BE2C (cell line): ENCODE measurements at places on chromosomes 12 and 14.

GRCh38 chr14:22838631-22839041, 2.3 kb downstream of the MMP14 start:
- DNase-seq, result no peak

GRCh38 chr12:87200289-87200979, 828.8 kb downstream of the C12orf50 start:
- DNase-seq, result no peak

GRCh38 chr12:97324471-97324870, 138.1 kb upstream of the RMST start:
- no peak for DNase-seq

- no peak for DNase-seq
Measured at GRCh38 chr14:63713764-63714163, 14.1 kb downstream of the SGPP1 start.

- DNase-seq, result no peak
Measured at GRCh38 chr14:96727491-96727890, 69.7 kb upstream of the VRK1 start.

- DNase-seq, result no peak
Measured at GRCh38 chr12:75571204-75571603, 59.8 kb upstream of the KRR1 start.

DNA sequence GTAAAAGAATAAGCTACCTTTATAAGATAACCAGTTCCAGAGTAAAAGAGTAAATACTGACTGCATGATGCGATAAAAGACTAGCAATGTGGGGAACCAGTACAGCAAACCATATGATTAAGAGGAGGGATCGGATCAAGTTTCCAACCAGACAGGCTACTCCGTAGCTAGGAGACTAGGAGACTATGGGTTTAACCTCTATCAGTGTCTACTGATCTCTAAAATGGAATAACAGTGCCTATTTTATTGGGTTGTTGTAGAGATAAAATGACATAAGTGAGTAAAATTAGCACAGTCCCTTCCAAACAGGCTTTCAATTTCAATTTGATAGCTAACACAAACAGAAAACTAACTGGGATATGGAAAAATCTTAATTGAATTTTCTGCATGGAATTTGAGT, 76.0 kb downstream of the PAWR start:
- DNase-seq, result no peak

DNA sequence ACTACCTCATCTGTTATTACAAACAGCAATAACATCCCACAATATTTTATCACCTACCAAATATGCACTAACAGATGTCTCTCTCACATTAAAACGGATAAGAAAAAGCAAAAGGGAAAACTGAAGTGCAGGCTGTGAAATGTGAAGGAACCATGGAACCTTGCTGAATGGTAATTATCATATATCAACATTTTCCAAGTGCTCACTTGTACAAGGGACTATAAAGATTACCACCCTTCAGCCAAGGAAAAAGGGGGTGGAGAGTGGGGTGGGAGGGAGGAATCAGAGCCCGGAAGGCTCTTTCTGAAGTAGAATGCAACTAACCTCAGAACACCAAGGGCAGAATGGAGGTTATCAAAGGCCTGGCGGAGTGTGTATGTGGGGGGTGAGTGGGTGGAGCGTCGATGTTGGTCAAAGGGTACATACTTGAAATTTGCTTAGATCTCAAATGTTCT, 1.2 kb downstream of the SNX6 start:
- no peak for DNase-seq

DNA sequence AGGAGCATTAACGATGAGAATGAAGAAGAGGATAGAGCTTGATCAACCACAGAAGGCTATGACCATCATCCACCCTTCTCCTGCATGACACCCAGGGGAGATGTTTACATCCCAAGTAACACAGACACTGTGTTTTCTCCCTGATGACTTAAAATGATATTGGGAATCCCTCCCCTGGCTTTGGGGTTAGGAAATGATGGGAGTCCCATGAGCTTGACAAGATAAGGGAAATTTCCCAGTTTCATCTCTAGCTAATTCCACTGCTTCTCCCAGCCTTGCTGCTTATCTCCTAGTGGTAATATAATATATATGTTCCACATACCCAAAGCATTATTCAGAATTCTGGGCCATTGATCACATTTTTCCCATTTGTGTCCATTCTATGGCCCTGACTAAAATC, 4.0 kb upstream of the OR6S1 start:
- no peak for DNase-seq

DNA sequence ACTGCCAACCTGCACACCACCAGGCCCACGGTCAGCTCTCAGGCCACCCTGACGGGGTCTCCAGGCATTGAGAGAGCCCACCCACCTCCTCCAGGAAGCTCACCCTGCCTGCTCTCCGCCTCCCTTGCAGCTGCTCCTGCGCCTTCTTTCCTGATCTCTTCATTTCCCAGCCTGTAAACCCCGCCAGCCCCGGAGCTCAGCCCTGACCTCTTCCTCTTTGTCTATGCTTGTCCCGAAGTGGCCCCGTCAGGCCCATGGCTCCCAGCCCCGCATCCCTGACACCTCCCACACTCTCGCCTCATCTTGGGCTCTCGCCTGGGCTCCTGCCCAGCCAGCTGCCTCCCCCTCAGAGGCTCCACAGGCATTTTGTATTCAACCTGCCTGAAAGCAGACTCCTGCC, 139.3 kb downstream of the CALM1 start:
- no peak for DNase-seq

DNA sequence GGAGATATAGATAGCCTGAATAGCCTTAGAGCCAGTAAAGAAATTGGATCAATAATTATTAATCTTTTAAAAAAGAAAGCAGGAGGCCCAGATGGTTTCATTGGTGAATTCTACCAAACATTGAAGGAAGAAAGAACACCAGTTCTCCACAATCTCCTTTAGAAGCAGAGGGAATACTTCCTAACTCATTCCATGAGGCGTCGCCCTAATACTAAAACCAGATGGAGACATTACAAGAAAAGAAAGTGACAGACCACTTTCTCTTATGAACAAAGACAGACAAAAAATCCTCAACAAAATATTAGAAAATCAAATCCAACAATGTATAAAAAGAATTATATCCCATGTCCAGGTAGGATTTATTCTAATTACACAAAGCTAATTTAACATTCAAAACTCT, 362.6 kb downstream of the BCAT1 start:
- no peak for DNase-seq

GRCh38 chr12:66055837-66056319, 74.7 kb downstream of the LLPH start:
- no peak for DNase-seq

DNA sequence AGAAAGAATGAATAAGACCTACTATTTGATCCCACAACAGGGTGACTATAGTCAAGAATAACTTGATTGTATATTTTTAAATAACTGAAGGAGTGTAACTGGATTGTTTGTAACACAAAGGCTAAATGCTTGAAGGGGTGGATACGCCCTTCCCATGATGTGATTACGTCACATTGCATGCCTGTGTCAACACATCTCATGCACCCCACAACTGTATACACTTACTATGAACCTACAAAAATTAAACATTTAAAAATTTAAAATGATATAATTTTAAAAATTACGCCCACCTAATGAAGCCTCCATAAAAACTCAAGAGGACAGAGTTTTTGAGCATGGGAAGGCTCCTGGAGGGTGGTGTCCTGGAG, 94.5 kb downstream of the SCARB1 start:
- no peak for DNase-seq

DNA sequence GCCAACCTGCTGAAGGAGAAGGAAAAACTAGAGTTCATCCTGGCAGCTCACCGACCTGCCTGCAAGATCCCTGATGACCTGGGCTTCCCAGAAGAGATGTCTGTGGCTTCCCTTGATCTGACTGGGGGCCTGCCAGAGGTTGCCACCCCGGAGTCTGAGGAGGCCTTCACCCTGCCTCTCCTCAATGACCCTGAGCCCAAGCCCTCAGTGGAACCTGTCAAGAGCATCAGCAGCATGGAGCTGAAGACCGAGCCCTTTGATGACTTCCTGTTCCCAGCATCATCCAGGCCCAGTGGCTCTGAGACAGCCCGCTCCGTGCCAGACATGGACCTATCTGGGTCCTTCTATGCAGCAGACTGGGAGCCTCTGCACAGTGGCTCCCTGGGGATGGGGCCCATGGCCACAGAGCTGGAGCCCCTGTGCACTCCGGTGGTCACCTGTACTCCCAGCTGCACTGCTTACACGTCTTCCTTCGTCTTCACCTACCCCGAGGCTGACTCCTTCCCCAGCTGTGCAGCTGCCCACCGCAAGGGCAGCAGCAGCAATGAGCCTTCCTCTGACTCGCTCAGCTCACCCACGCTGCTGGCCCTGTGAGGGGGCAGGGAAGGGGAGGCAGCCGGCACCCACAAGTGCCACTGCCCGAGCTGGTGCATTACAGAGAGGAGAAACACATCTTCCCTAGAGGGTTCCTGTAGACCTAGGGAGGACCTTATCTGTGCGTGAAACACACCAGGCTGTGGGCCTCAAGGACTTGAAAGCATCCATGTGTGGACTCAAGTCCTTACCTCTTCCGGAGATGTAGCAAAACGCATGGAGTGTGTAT, 2.4 kb downstream of the FOS start:
- DNase-seq, result no peak

DNA sequence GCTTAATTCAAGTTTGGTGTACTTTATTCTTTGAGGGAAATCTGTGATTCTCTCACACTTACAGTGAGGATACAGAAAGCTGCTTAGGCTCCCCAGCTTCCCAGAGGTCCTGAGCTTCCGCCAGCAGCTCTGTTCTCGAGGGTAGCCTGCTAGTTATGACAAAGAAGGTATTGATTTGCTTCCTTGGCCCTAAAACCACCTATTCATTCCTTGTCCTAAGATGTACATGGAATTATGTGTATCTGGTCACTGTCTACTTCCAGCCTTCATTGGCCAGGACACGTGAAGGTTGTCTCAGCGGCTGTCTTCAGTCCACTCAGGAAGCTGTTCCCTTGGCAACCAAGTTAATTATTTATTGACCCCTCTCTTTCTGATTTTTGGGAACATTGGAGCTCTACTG, 55.7 kb downstream of the GALNT8 start:
- DNase-seq, result no peak

GRCh38 chr12:117142094-117142493, 42.9 kb upstream of the TESC start:
- no peak for DNase-seq

GRCh38 chr12:14026537-14026936, 45.1 kb upstream of the GRIN2B start:
- DNase-seq, result no peak

DNA sequence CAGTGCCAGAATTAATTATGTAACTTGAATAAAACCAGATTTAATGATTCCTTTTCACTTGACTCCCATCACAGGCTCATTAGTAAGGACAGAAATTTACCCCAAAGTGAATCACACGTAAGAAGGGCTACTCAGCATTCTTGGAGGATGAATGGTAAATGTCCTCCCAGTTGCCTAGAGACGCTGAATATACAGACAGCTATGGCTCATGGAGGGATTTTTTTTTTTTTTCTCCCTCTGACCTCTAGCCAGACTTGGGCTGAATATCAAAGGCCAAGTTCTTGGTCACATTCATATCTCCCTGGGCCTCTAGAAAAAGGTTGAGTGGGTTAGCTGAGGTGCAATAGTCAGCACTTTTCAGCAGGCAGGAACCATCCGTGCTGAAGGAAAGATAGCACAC, 77.5 kb downstream of the PHLDA1 start:
- no peak for DNase-seq

- no peak for DNase-seq
Measured at GRCh38 chr14:57712102-57712501, 153.8 kb downstream of the SLC35F4 start.

- no peak for DNase-seq
Measured at GRCh38 chr12:38328306-38328895, 11.8 kb downstream of the ALG10B start.

DNA sequence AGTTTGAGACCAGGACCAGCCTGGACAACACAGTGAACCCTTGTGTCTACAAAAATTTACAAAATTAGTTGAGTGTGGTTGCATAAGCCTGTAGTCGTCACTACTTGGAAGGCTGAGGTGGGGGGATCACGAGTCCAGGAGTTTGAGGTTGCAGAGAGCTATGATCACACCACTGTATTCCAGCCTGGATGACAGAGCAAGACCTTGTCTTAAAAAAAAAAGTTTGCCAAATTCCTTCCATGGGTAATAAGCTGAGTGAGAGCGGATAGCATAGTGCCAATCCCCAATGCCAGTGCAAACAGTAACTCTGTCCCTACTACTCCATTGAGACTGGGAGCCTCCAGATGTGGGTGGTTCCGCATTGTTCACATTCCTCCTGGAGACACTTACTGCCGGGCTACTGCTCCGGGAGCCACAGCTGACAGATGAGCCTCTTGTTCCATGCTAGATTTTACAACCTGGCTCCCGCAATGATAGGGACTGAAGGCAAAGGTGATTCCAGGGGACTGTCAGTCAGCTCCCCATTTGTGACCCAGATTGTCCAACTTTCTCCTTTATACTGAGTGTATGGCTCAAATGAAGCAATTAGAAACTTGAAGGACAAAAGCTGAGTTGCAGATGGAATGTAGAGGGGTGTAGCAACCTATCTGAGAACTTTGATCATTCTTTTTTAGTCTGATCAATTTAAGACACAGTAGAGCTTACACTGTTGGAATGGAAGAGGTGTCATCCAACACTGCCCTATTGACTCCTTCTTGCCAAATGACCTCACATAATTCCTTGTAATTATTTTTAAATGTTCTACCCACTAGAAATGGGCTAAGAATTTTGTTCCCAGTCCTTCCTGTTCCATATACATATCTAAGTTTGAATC, 13.4 kb upstream of the FRMD6 start:
- no peak for DNase-seq

- DNase-seq, result no peak
Measured at GRCh38 chr14:92844204-92844603, 50.1 kb downstream of the GOLGA5 start.

DNA sequence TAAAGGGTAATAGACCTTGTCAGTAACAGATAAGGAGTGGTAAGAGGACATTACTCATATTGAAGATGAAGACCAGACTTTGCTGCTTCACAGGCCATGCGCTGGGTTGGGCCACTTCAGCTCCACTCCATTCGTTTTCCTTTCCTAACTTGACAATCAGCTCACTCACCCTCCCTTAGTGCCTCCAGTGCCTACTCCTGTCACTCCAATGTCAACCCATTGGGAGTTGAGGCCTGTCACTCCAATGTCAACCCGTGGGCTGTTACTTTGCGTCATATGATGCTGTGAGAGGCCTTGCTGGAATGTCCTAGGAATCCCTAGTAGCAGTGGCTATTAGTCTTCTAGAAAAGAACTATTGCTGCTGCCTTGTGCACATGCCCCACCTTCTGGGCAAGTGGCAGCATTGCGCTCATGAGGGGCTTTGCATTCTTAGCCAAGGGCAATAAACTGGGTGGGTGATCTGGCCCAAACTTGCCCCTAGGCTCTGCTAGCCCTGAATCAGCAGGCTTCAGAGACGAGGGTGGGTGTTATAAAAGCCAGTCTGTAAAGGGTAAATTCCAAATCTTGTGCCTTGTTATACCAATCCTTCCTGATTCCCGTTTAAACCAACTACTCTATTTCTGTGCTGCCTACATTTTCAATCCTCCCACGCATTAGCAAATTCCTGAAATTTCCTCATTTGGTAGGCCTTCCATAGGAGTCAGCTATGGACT, 36.1 kb downstream of the BAZ2A start:
- peak; percentile 72 for DNase-seq
